Inflammatory macrophage (primary cell): ENCODE measurements at places on chromosomes 3 and 15.

DNA sequence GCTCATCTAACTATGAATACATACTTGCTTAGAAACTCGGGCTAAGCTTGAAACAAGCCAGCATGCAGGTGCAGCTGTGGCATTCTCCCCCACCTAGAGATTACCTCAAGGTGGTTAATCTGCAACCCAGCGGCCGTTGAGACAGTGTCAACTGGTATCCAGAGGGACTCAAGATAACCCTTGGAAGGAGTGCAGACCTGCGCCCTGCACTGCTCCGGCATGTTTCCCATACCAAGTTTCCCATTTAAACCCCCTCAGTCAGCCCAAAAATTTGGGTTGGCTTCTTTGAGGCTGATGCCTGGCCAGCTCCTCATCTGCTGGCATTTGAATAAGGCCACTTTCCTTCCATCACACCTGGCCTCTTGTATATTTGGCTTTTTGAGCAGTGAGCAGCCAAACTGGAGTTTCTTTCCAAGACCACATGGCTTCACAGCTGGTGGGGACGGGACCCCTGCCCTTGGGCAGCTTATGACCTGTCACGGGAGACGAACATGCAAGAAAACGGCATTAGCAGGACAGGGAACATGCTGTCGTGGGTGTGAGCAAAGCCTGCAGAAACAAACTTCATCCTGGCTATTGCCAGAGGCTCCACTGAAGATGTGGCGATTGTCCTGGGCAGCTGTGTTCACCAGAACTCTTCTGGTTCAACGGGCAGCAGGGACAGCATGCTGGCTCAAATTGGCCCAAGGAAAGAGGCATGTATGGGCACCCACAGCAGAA is 98.2 kb downstream of the PLXNA1 start:
- no peak for DNase-seq

- DNase-seq: peak; percentile 27
Measured at GRCh38 chr15:75167588-75168350, 33.9 kb upstream of the C15orf39 start.

DNA sequence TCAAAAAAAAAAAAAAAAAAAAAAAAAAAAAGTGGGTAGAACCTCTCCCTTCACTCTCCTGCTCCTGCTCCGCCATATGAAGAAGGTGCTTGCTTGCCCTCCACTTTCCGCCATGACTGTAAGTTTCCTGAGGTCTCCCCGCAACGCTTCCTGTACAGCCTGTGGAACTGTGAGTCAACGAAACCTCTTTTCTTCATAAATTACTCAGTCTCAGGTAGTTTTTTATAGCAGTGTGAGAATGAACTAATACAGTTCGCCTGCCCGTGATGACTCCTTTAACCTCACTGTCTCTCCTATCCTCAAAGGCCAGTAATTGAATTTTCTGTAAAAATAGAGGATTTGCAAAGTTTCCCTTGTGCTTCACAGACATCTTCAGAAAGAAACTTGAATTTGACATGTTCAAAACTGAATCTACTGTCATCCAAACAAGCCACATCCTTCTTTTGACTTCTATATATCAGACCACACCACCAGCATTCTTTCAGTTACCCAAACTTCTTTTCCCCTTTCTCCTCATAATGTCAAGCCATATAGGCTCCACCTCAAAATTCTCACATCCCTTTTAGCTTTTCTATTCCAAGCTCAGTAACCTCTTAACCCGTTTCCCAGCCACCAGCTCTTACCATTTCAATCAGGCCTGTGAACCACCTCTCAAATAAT is 44.3 kb downstream of the P2RY1 start:
- no peak for DNase-seq

DNA sequence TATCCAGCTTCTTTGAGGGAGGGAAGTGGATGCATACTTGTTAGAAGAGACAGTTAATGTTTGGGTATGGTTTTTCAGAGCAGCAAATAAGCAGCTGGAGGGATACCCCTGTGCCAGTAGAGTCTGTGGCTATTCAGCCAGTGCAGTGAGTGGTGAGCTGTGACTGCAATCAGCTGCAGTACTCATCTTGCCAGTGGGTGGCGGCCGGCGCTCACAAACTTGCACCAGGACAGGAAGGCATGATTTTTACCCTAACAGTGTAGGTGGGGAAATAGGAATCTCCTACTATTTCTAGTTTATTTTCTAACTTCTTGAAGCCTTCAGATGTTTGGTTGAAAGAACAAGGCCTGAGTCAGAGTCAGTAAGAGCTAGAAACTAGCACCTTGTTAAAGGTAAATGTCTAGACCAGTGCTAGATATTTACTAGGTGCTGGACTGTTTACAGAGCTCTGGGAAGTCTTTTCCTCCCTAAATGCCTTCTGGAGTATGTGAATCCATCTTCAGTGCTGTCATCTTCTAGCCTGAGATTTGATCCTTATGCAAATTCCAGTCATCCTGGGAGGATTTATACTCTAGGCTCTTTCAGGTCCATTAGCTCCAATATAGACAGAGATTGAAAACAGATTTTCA is 23.6 kb downstream of the TIMP4 start:
- peak; percentile 80 for DNase-seq
